ENCODE measurements at places on chromosomes 7 and 10.

DNA sequence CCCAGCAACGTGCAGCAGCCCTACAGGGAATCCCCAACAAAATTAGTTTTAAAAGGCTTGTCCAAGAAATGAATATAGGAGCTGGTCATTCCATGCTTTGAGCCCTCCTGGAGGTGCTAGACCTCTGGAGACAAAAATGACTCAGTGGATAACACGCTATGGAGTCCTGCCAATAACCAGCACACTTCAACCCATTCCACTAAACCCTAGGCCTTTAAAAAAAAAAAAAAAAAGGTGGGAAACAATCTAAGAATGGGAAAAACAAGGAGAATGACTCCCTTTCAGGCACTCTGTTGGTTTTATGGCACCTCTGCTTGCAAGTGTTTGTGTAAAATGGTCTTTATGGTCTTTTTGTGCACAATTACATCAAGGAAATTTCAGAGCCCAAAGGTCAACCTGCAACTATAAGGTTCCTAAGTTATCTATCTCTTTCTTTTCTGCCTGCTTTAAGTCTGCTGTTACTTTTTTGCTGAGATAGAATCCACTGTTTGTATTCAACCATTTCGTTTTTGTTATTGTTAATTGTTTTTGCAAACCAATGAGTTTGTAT is 21.3 kb downstream of the AVL9 start:
- no peak for DNase-seq

DNA sequence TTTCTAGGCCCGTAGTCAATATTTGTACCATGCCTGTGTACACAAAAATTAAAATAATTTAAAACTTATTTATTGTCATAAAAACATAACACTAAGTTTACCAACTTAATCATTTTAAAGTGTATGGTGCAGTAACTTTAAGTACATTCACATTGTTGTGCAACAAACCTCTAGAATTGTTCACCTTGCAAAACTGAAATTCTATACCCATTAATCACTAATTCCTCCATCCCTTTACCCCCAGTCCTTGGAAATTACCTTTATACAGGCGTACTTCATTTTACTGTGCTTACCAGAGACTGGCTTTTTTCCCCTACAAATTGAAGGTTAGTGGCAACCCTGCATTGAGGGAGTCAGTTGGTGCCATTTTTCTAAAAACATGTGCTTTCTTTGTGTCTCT is 6.3 kb upstream of the DYNC1I1 start:
- DNase-seq, result no peak

- DNase-seq, result no peak
Measured at GRCh38 chr7:51785171-51785570, 468.6 kb upstream of the COBL start.

DNA sequence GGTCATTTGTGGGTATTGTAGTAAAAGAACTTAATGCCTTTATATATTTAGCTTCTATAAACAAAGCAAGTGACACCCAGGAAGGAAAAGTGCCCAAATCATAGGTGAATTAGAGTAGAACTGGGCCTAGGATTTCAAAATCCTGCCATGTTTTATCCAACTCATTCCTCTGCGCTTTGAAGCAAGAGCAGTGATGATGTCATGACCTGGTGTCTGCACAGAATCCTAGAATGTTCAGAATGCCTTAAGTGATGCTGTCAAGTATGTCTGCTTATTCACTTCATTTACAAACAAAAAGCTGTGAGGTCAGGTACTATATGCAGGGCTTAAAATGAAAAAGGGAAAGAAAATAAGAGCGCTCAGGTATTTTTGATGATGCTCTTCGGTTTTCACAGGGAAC is 737.2 kb upstream of the ANKRD30A start:
- no peak for DNase-seq

- DNase-seq, result no peak
Measured at GRCh38 chr7:14294637-14295036, 305.2 kb upstream of the ETV1 start.

GRCh38 chr10:124547647-124548168 is 86.1 kb downstream of the LHPP start:
- no peak for DNase-seq

DNA sequence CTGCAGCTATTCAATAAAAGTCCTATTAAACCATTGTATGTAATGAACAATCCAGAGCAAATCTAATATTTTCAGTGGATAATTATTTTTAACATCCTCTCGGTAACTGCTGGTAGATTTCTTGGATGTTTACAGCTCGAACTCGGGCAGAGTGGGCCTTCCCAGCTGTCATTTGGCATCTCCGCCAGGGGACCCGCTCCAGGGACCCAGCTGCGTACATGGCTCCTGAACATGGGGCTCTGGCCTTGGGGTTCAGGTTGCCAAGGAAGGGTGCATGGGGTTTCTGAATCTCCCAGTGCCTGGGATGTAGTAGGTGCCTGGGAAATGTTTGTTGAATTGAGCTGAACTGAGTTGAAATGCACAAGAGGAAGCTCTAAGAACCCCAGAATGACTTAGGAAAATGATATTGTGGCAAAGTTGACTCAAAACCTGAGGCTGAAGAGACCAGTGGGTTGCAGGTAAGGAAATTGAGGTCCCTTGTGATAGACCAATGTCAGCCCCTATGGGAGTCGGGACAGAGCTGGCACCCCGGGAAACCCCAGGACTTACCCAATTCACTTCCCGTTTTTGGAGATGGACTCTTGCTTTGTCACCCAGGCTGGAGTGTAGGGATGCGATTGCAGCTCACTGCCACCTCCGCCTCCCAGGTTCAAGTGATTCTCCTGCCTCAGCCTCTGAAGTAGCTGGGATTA is 228.4 kb downstream of the CUX1 start:
- DNase-seq, result no peak

GRCh38 chr10:114515298-114515914 is 111.1 kb upstream of the AFAP1L2 start:
- no peak for DNase-seq

GRCh38 chr7:76003351-76003750 is 9.0 kb upstream of the TMEM120A start:
- DNase-seq, result no peak

GRCh38 chr7:94216944-94217461 is 177.7 kb upstream of the COL1A2 start:
- DNase-seq, result no peak

DNA sequence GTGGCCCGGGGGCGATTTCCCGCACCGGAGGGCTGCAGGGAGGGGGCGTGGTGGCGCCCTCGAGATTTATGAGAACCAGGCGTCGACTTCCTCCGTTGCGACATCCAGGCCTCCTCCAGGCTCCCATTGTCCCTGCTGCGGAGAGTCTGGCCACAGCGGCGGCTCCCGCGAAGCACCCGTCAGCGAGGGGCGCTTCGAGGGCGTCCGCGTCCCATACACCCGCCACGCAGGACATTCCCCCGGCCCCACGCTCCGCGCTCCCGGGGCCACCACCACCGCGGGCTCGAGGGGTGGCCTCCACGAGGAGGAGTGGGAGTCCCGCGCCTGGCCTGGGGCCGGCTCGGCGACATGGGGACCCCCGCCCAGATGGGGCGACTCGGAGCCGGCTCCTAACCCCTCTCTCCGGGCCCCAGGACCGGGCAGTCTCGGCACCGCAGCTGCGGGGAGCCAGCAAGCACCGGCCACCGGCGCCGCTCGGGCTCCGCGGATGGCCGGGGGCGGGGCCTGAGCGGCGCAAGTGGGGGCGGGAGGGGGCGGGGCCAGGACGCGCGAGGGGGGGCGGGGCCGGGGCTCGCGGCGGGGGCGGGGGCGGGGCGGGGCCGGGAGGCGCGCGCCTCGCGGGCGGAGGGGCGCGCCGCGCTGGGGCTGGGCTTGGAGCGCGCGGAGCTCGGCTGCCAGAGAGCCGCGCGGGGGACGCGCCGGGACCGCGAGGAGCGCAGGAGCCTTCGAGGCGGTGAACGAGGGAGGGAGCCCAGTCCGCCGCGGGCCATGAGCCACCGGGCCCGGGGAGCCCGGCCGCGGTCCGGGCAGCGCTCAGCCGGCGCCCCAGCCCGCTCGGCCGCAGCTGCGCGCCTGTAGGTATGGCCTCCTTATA is at the start of gene SH2B2:
Gene SH2B2, plus strand, starts transcription at position 632 of the 874 bp plus-strand sequence. CDS start 13,683 bp downstream, outside the sequence.
- peak; percentile 31 for DNase-seq

GRCh38 chr7:132475037-132475668 is 101.1 kb downstream of the PLXNA4 start:
- no peak for DNase-seq

DNA sequence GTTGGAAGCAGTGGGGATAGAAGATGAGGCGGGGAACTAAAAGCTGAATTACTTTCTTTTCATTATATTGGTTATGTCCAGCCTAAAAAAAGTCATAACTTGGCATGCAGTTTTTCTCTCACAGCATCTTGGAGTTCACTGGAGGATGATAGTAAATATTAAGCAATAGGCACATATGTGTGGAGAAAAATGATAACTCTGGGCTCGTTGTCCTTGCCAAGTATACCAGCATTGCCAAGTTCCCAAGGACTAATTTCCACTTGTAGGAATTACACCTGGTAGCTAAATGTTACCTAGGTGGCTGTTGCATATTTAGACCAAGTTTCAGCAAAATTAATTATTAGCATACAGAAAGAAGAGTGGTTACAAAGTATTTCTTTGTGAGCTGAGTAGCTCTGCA is 1007.6 kb downstream of the ANKRD7 start:
- no peak for DNase-seq

GRCh38 chr7:22751341-22751740 is 24.3 kb downstream of the IL6 start:
- no peak for DNase-seq

Data from activated CD4-positive, alpha-beta T cell treated with anti-CD3 and anti-CD28 coated beads, Interleukin-2, amount 50 U/mL, for 4 hours (primary cell).